Cardiac septum (tissue), 1 donor: ENCODE measurements at places on chromosomes 7 and 10. TPM values are rescaled to one million over a fixed set of nuclear protein-coding genes. Genes with fewer than 3 reads are reported as not detected.

Gene SIRT1
- 16.1 TPM for total RNA-seq

Gene HYAL4
- 0.32 TPM for total RNA-seq

Gene CDH23
- 9.3 TPM for total RNA-seq

Gene ASB10
- 17.3 TPM for total RNA-seq

Gene CLRN3
- total RNA-seq = not detected
